ENCODE measurements at places on chromosomes 1 and 21.

GRCh38 chr1:113760102-113761080 lies 1.1 kb upstream of the PHTF1 start:
- H3K4me3 ChIP-seq: peak overlapping the region; percentile 79
- H3K4me1 ChIP-seq: peaks cover 31% of the 10 kb centered on the region
- no peak for DNase-seq
- H3K27me3 ChIP-seq: no peaks in the 10 kb centered on the region

DNA sequence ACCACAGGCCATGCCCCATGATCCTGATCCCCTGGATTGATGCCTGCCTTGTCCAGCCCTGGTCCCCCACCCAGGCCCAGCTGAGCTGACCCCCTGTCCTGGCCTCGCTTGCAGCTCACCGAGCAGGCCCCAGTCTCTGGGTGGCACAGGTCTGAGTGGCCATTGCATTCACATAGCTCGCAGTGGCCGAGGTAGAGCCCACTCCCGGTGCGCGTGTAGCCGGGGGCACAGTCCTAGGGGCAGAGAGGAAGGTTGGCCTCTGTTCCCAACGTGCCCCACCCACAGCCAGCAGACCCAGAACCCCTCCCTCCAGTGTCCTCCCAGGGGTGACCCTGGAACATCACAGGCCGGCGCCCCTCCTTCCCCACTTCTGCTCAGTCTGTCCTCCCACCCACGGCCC lies 51.9 kb downstream of the LDLRAD2 start:
- no peaks in the 10 kb centered on the region for H3K4me1 ChIP-seq
- H3K27ac ChIP-seq: peak overlapping the region; percentile 74
- peaks cover 29% of the 10 kb centered on the region for H3K36me3 ChIP-seq
- no peaks in the 10 kb centered on the region for H3K27me3 ChIP-seq

DNA sequence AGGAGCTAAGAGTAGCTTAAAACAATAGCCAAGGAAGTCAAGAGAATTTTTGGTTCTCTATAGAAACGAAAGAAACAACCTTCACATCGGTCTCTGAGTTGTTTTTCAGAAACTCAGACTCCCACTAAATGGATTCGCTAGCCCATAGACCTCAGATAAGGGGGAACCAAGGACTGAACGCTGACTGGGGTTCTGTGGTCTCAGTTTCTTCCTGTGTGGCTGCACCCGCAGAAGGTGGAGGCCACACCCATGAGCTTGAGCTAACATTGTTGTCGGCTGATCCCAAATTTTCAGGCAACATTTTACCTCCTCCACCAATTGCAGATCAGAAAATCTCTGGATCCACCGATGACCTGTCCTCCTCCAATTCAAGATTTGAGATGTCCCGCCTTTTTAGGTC lies 456.1 kb downstream of the AJAP1 start:
- no peaks in the 10 kb centered on the region for H3K27me3 ChIP-seq
- H3K36me3 ChIP-seq: no peaks in the 10 kb centered on the region
- no peaks in the 10 kb centered on the region for H3K4me1 ChIP-seq

GRCh38 chr1:1117469-1117831 lies 1.6 kb upstream of the C1orf159 start:
- H3K4me1 ChIP-seq: no peaks in the 10 kb centered on the region
- no peaks in the 10 kb centered on the region for H3K36me3 ChIP-seq
- no peak overlapping the region for H3K27ac ChIP-seq
- H3K4me3 ChIP-seq: no peak overlapping the region
- peak; percentile 69 for DNase-seq

DNA sequence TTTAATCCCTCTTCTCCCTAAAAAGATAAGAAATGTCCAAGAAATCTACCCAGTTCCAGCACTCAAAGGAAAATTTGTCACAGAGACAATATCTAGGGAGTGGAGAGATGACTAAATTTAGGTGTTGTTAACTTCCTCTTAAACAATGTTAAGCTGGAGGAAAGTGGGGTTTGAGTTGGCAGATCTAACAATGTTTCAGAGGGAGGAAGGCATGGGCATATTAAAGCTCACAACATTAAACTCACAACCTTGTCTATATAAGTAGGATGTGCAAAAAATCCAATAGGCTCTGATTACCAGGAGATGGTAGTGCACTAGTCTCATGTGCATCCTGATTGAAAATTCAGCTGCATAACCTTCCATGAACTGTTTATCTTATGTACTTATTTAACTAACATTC lies 190.1 kb downstream of the BARHL2 start:
- no peaks in the 10 kb centered on the region for H3K36me3 ChIP-seq
- H3K27ac ChIP-seq: no peak overlapping the region
- no peaks in the 10 kb centered on the region for H3K4me1 ChIP-seq
- no peak overlapping the region for H3K4me3 ChIP-seq
- H3K27me3 ChIP-seq: no peaks in the 10 kb centered on the region

GRCh38 chr1:32818804-32819541 lies 1.5 kb downstream of the S100PBP start:
- peak overlapping the region; percentile 96 for H3K27ac ChIP-seq
- H3K4me1 ChIP-seq: no peaks in the 10 kb centered on the region
- DNase-seq: no peak
- H3K36me3 ChIP-seq: no peaks in the 10 kb centered on the region
- no peak overlapping the region for H3K4me3 ChIP-seq

DNA sequence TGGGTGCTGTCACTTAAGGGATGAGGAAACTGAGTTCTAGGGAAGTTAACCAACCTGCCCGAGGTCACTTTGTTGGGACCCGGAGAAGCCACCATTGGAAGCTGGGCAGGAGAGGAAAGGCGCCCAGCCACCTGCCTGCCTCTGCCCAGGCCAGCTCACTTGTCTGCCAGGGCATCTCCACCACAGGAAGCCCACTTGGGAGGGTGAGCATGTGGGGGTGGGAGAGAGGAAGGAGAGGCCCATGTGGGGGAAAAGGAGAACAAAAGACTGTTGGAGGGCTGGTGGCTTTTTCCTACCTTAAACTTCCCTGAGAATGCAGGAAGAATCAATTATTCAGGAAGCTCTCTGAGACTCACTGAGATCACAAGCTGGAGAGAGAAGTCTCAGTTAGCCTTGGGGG lies 43.8 kb upstream of the SELENON start:
- H3K4me1 ChIP-seq: no peaks in the 10 kb centered on the region
- DNase-seq: no peak
- no peaks in the 10 kb centered on the region for H3K27me3 ChIP-seq
- no peak overlapping the region for H3K4me3 ChIP-seq
- H3K36me3 ChIP-seq: no peaks in the 10 kb centered on the region
- H3K27ac ChIP-seq: no peak overlapping the region

GRCh38 chr1:59198564-59198963 lies 98.3 kb upstream of the FGGY start:
- H3K4me1 ChIP-seq: peaks cover 9% of the 10 kb centered on the region
- no peaks in the 10 kb centered on the region for H3K36me3 ChIP-seq
- no peak overlapping the region for H3K4me3 ChIP-seq
- no peak overlapping the region for H3K27ac ChIP-seq
- no peak for DNase-seq
- no peaks in the 10 kb centered on the region for H3K27me3 ChIP-seq

DNA sequence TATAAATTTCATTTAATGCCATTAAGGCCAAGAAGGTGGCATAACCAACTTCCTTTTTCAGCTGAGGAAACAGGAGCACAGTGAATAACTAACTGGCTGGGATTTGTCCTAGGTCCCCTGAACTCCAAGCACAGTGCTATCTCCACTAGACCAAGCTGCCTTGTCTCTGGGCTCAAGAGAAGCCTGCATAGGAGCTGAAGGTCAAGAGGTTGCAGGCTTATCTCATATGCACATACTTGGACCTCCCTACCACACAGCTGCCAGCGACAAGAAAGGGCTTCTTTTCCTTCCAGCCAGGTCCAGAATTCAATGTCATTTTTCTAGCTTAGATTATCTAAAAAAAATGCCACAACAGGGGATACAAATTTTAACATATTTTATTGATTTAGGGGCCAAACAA lies 27.1 kb downstream of the AK2 start:
- H3K4me3 ChIP-seq: no peak overlapping the region
- H3K4me1 ChIP-seq: peaks cover 17% of the 10 kb centered on the region
- peaks cover 47% of the 10 kb centered on the region for H3K36me3 ChIP-seq

DNA sequence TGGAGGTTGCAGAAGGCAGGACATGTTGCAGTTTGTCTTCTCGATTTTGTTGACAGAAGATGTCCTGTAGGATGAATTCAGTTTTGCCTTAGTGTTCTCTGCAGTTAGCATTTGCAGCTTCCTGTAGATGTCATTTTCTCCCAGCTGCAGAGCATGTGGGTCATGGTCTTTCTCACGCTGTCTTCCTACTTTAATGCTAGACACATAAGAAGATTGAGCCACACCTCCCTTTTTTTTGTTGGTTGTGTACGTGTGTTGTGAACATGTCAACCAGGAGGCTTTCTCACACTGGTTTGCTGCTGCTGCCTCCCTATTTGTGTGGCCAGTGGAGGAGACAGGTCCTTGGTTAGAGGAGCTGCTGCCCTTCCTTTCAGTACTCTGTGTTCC lies 110.7 kb downstream of the VPS13D start:
- no peak overlapping the region for H3K4me3 ChIP-seq
- H3K27me3 ChIP-seq: no peaks in the 10 kb centered on the region
- no peak for DNase-seq
- H3K27ac ChIP-seq: peak overlapping the region; percentile 7
- no peaks in the 10 kb centered on the region for H3K36me3 ChIP-seq

GRCh38 chr1:235105051-235106043 lies 23.3 kb downstream of the TOMM20 start:
- no peaks in the 10 kb centered on the region for H3K36me3 ChIP-seq
- no peak overlapping the region for H3K4me3 ChIP-seq
- H3K27me3 ChIP-seq: no peaks in the 10 kb centered on the region

DNA sequence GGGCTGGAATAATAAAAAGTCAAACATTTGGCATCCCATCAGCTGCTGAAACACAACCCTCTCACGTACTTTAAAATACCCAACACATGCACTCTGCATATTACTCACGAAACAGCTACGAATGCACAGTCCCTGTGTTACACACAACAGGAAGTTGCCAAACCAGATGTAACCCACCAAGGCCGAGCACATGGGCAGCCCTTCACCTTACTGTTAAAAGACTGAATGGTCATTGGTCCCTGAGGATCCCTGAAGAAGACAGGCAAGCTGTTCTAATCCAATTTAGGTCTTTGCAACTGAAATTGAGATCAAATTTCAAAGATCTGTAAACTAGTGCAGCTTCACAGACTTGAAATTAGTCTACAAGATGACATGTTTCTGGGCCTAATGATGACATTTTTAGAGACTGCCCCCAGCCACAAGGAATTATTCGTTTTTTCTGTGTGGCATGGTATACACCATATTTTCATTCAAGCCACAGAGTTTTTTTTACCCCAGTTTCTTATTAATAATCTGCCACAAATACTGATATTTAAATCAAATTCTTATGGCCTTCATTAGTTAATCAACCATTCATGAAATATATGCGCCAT lies 25.6 kb upstream of the IER5 start:
- H3K4me1 ChIP-seq: no peaks in the 10 kb centered on the region
- DNase-seq: no peak
- H3K36me3 ChIP-seq: no peaks in the 10 kb centered on the region
- no peak overlapping the region for H3K27ac ChIP-seq

GRCh38 chr1:13730751-13731482 lies 30.9 kb downstream of the PRDM2 start:
- H3K4me1 ChIP-seq: no peaks in the 10 kb centered on the region
- no peak for DNase-seq
- no peak overlapping the region for H3K27ac ChIP-seq
- H3K4me3 ChIP-seq: no peak overlapping the region
- no peaks in the 10 kb centered on the region for H3K27me3 ChIP-seq

DNA sequence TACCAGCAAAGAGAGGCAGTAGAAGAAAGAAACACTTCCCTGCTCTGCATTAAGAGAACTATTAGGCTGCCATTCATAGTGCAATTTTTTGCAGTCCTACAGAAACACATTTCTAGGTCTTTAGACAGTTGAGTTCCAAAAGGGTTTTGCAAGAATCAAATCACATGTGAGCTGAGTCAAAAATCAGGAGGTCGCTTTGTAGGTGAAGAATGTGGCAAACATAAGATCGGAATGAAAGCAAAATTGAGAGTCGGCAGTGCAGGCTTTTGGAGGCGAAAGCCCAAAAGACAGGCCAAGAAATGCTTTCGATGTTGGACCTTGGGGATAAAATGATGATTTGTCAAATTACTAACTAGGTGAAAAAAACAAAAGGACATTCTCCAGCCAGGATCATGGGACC lies 213.5 kb upstream of the NRIP1 start:
- H3K36me3 ChIP-seq: no peaks in the 10 kb centered on the region
- no peak for DNase-seq
- H3K4me3 ChIP-seq: no peak overlapping the region
- no peak overlapping the region for H3K27ac ChIP-seq

- H3K36me3 ChIP-seq: no peaks in the 10 kb centered on the region
- H3K4me1 ChIP-seq: no peaks in the 10 kb centered on the region
- no peak for DNase-seq
- H3K4me3 ChIP-seq: no peak overlapping the region
- no peak overlapping the region for H3K27ac ChIP-seq
- peaks cover 18% of the 10 kb centered on the region for H3K27me3 ChIP-seq
Measured at GRCh38 chr1:30038134-30039025, 685.0 kb downstream of the MATN1 start.

DNA sequence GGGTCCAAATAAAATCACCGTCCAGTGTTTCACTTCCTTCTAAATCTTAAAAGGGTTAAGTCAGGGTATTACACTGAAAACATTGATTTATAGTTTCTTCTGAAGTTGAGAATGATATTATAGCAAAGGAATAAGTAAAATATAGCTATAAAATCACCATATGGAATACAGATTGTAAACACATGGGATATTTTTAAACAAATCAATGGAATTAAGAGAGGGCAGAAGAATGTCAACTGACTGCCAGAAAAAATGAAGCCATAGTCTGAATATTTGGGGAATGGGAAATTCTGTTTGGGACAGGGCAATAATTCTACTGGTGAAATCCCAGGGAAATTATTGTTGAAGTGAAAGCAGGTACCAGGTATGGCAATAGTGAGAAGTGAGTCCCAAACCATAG lies 664.6 kb downstream of the NCAM2 start:
- no peak overlapping the region for H3K27ac ChIP-seq
- no peaks in the 10 kb centered on the region for H3K4me1 ChIP-seq
- no peak for DNase-seq

DNA sequence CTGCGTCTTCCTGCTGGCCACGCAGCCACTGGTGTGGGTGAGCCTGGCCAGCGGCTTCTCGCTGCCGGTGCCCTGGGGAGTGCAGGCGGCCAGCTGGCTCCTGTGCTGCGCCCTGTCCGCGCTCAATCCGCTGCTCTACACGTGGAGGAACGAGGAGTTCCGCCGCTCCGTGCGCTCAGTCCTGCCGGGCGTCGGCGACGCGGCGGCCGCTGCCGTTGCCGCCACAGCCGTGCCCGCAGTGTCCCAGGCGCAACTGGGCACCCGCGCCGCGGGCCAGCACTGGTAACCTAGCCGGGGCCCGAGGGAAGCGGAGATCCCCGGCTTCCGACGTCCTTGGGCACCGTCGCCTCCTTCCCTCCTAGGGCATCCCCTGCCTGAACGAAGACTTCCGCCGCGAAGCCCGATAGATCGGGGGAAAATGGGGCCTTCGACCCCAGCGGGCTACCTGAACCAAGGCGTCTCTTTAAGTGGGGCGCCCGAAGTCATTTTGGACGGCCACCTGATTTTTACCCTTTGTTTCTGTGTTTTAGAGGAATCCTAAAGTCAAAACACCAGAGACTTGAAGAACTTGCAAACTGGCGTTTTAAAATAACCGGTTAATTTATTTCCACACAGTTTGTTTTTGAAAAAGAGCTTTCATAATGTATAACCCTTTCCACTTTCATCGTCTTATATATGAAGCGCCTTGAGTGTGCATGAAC lies 2.0 kb downstream of the GPR88 start:
- H3K27me3 ChIP-seq: peaks cover 47% of the 10 kb centered on the region
- peak overlapping the region; percentile 42 for H3K4me3 ChIP-seq
- DNase-seq: no peak
- peaks cover 17% of the 10 kb centered on the region for H3K4me1 ChIP-seq
- H3K36me3 ChIP-seq: no peaks in the 10 kb centered on the region

Measured in sigmoid colon (tissue), 7 donors.